Fibroblast of the aortic adventitia (primary cell): ENCODE measurements at places on chromosomes 16 and 17. TPM values are rescaled to one million over a fixed set of nuclear protein-coding genes. Genes with fewer than 3 reads are reported as not detected.

Gene SDK2
- total RNA-seq: not detected in 2 replicates

Gene SLC38A8
- total RNA-seq: not detected in 2 replicates

Gene ZNF19
- total RNA-seq: 3.5 and 14.7 TPM in 2 replicates

Gene KRT33A
- not detected in 2 replicates for total RNA-seq

Gene CFAP52
- total RNA-seq: 0.18 and 2.7 TPM in 2 replicates

Gene CASKIN1
- total RNA-seq: 0.18 TPM in 1 of 2 replicates, not detected in the other

Gene BRICD5
- total RNA-seq: 0.57 and 2.4 TPM in 2 replicates

Gene NECAB2
- total RNA-seq: 0.18 and 0.90 TPM in 2 replicates

Gene CPHXL2
- not detected in 2 replicates for total RNA-seq

Gene TPSD1
- not detected in 2 replicates for total RNA-seq

Gene SLFN14
- total RNA-seq: not detected in 2 replicates

Gene NHLRC4
- 2.0 and 2.5 TPM in 2 replicates for total RNA-seq

Gene ADAT1
- 32.9 and 65.1 TPM in 2 replicates for total RNA-seq

Gene GSG1L
- not detected in 2 replicates for total RNA-seq

Gene TPSB2
- not detected in 2 replicates for total RNA-seq

Gene SPOP
- 46.1 and 85.4 TPM in 2 replicates for total RNA-seq

Gene TRPV2
- total RNA-seq: 5.3 and 45.3 TPM in 2 replicates

Gene KCNG4
- total RNA-seq: not detected in 2 replicates

Gene KRTAP3-2
- not detected in 2 replicates for total RNA-seq

Gene CACNG5
- total RNA-seq: not detected in 2 replicates

Gene C1QTNF1
- 42.1 and 44.3 TPM in 2 replicates for total RNA-seq

Gene ABCA9
- 122 and 235 TPM in 2 replicates for total RNA-seq

Gene PHOSPHO1
- total RNA-seq: 0.09 TPM in 1 of 2 replicates, not detected in the other

Gene RNF43
- under 0.01 and 0.49 TPM in 2 replicates for total RNA-seq

Gene PRAC1
- total RNA-seq: not detected in 2 replicates

Gene TEKT5
- 0.09 TPM in 1 of 2 replicates, not detected in the other for total RNA-seq

Gene RNU2-1
- total RNA-seq: not detected in 2 replicates
